ENCODE measurements at places on chromosomes 1 and 21.

GRCh38 chr1:209800984-209801834, 4.7 kb downstream of the IRF6 start:
- no peak for DNase-seq

- no peak for DNase-seq
Measured at GRCh38 chr1:149888999-149889289, 10.4 kb upstream of the BOLA1 start.

- DNase-seq = no peak
Measured at GRCh38 chr1:7632176-7632575, 138.9 kb upstream of the VAMP3 start.

- DNase-seq = no peak
Measured at GRCh38 chr1:95408507-95409136, 174.6 kb downstream of the RWDD3 start.

- no peak for DNase-seq
Measured at GRCh38 chr1:205510308-205510950, 6.0 kb downstream of the CDK18 start.

GRCh38 chr1:86226204-86226603, 69.6 kb upstream of the COL24A1 start:
- DNase-seq = no peak

DNA sequence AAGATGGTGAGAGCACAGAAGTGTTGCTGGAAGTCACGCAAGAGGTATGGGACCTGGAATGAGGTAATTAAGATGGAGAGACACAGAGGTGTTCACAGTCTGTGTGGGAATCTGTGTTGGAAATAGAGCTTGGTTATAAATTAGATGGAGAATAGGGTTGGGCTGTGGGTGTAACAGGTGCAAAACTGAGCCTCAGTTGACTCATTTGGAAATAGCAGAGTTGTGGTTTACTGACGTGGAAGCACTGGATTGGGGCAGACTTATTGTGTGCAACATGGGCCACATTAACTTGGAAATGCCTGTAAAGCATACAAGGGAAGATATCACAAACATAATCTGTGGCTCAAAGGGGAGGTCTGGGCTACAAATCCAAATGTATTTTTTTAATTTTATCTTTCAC, 13.0 kb downstream of the CAMSAP2 start:
- no peak for DNase-seq

DNA sequence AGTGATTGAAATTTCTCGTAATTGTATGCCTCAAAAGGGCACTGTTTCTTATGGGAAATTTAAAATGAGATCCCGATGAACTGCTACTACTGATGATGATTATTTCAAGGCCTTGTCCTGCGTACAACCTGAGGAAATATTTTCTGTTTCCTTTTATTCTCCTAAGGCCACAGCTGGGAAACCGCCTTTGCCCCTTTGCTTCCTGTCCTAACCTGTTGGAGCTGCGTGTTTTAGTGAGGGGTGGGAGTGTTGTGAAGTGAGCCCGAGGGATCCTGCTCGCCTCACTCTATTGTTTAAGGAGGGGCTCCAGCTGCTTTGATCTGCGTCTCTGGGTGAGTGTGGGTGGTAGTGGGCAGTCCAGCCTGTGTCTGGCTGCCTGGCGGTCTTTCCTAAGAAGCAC, 14.4 kb downstream of the LAMC2 start:
- DNase-seq = no peak

GRCh38 chr1:192158181-192158580, at the start of gene RGS18:
TSS of gene RGS18 (plus strand) at chr1:192158462. CDS start at chr1:192158638, 176 bp downstream.
- no peak for DNase-seq

DNA sequence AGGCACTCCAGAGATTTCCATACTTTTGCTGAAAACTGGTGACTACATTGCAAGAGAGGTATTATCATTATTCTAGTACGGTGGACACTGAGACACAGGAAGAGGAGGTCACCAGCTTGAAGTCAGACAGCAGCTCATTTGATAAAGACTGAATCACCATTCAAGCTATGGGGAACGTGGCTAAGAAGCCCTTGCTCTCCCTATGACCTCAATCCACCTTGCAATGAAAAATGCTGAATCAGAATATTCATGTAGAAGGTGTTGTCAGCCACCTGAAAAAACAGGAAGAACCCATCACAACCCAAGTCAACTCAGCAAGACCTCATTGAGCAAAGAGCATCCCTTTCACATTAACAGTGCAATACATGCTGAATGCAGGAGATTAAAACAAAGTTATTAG, 59.0 kb upstream of the FGGY start:
- DNase-seq = peak; percentile 20

DNA sequence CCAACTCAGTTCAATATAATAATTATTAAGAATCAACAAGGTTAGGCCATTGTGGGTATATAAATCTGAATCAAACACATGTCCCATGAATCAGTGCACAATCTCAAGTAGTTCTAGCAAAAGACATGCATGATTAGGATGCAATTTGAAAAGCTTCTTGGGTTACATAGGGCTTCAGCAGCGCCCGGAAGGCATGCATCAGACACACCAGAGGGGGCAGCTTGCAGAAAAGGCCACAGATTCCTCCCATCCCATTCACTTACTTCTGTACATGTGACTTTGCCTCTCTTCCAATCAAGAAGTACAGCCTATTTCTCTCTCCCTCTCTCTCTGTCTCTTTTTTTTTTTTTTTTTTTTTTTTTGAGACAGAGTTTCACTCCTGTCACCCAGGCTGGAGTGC, 91.8 kb downstream of the KCNN3 start:
- DNase-seq = no peak

DNA sequence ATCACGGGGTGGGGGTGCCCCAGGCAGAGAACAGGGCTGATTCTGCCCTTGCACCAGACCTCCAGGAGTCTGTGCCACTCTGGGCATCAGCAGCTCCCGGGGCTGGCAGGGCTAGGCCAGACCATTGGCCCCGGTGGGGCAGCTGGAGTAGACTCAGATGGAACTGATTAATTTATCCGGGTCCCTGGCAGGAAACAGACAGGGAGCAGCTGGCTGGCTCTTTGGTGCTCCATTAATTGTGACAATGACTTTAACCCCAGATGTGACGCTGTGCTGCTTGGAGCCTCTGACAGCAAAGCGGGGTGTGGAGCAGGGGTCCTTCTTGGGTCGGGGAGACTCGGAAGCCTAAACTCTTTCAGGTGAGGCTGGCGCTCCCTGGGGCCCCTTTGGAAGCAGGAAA, 9.5 kb downstream of the EPHA8 start:
- no peak for DNase-seq
